ENCODE measurements at places on chromosomes 6 and 20.
A peak's percentile ranks its signal among the peaks of the same experiment; 100 is the strongest.

DNA sequence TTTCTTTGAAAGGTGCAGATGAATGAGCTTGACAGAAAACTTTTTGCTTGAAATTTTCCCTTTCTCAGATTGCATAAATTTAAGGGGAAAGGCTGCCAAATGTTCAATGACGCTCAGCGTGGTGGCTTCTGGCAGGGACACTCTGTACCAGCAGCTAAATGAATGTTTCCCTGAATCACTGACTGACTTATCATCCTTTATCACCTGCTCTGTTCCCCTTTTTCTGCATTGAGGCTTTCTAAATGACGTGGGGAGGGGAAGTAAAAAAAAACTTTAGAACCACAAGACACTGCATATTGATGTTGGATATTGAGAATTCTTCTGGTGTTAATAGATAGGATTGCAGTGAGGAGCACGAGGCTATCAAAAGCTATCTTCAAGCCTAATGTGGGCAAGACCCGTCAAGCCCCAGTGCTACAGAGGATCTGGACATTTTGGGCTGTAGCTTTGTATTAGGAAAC is 46.9 kb upstream of the ENPP5 start:
- DNase-seq, result no peak

GRCh38 chr6:158143700-158144099 is 24.4 kb downstream of the SERAC1 start:
- DNase-seq, result no peak

DNA sequence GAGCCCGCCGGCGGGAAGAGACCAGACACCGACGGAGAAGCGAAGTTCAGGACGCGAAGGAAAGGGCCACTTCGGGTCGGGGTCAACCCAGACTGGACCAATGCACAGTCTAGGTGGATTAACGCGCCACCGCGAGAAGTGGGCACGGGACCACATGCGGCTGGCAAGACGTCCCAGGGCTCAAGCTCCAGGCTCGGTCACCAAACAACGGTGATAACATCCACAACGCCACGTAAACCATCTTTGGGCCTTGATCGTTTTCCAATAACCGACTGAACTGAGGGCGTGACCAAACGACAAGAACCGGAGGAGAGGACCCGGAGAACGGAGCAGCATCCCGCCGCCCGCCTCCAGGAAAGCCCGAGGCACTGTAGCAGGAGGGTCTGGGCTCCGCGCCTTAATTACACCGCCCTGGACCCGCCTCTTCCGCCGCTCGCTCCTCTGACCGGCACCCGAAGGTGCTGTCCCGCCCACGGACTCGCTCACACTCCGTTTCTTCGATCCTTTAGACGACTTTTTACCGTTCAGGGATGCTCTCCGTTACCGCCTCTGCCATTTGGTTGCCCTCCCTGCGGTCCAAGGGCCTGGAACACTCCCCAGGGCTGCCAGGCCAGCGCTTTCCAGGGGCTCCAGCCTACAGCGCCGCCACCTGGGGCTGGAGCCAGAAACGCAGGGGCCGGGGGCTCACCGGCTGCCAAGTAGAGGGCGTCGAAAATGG is 44.1 kb downstream of the DPPA5 start:
- peak; percentile 54 for DNase-seq

DNA sequence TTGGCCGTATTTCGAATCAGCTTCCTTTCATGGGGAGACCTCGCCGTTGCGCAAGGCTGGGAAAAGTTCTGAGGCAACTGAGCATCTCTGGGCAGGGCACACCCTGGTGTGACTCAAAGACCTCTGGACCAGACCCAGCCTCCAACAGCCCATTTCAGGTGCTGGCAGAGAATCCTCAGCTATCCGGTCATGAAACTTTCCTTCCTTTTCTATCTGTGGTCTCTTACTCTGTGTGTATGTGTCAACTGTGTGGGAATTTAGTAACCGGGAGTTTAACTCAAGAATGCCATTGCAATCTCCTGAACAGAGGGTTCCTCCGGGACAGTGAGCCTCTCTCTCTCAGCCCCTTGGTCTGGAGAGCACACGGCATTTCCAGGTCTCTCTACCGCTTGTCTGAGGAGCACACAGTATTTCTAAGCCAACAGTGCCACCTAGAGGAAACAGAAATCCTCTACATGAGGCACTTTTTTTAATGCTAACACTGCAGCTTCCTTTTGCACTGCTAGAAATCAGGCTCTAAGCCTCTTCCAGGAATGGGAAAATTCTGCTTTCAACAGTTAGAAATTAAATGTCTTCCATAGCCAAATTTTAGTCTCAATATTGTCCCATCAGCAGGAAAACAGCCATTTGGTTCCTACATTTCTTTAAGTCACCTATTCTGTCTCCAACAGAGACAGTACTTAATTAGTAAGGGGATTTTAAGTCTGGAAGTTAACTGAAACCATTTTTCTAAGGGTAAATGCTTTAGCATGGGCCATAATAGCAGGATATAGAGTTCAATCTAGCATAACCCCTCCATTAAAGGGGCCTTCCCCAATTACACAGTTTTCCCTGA is 32.7 kb downstream of the PLN start:
- peak; percentile 49 for DNase-seq

DNA sequence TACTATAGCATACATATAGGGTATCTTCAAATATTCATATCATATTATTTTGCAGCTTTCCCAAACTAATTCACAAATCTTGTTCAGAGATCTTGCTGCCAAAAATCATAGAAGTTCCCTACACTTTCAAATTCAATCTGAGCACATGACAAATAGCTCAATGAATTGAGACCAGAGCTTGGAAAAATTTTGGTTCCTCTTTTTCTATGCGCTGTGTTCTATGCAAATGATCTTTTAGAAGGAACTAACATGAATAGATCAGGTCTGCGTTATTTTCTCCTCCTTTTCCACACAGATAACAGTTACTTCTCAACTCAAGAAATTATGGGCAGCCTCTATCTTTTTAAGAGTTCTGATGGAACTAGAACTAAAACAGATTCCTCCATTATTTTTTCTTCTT is 316.3 kb downstream of the ARHGAP18 start:
- no peak for DNase-seq

GRCh38 chr6:27478141-27478705 is 5.3 kb upstream of the ZNF184 start:
- DNase-seq, result no peak

DNA sequence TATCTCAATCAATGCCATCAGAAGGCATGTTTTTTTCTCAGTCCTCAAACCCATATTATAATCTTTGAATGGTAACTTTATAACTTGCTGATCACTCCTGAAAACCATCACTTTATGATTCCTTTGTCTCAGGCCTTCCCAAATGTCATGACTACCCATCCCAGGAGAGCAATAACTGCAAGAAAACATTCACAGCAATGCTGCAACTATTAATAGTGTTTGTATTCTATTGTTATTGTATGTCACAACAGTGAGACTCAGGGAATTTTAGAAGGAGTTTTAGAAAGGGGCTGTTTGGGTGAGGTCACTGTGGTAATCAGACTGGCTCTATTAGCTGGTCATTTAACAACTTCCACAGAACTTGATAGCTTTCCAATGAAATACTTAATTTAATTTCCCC is 301.4 kb upstream of the TBX18 start:
- no peak for DNase-seq

DNA sequence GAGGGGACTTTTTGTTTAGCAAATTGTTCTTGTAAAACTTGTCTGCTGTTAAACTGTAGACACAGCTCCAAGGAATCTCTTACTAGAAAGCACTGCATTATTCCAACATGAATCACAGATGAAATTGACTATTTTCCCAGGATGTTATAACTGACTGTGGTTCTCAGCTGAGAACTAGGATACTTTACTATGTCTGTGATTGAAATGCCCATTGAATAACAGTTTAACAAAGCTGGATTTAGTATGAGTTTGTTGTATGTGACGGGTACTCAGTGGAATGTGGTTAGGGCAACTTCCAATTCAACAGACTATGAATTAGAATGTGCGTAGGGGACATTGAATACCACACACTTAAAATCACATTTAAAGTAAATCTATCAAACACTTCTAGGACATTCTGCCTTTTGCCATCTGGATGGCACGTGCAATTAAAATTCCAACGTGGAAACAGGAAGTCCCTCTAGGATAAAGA is 193.4 kb upstream of the PREP start:
- DNase-seq, result no peak

DNA sequence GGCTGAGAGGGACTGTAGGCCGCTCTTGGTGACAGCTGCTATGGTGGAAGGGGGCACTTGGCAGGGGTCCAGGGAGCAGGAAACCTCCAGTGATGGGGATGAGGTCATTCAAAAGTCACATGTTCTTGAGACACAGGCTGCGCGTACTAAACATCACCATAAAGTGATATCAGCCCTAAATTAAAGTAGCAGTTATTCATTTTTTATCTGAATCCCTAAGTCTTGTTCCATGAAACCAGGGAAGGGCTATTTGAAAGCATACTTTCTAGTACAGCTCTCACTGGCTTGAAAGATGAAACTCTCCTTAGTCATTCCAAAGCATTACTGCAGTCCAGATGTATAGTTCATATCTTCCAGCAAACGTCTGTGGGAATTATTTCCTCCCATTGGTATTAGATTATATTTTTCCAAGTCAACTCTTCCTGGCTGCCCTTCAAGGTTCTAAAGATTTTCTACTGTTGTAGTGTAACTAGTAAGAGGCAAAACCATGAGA is 373.1 kb downstream of the CD109 start:
- DNase-seq, result no peak

- no peak for DNase-seq
Observed at GRCh38 chr6:168648240-168649125, 207.5 kb downstream of the SMOC2 start.

- DNase-seq, result no peak
Observed at GRCh38 chr6:123420512-123420911, 216.2 kb downstream of the TRDN start.

GRCh38 chr20:49501917-49502316 is 19.4 kb upstream of the KCNB1 start:
- DNase-seq, result peak; percentile 85

GRCh38 chr6:92716638-92717037 is 702.7 kb downstream of the EPHA7 start:
- no peak for DNase-seq

DNA sequence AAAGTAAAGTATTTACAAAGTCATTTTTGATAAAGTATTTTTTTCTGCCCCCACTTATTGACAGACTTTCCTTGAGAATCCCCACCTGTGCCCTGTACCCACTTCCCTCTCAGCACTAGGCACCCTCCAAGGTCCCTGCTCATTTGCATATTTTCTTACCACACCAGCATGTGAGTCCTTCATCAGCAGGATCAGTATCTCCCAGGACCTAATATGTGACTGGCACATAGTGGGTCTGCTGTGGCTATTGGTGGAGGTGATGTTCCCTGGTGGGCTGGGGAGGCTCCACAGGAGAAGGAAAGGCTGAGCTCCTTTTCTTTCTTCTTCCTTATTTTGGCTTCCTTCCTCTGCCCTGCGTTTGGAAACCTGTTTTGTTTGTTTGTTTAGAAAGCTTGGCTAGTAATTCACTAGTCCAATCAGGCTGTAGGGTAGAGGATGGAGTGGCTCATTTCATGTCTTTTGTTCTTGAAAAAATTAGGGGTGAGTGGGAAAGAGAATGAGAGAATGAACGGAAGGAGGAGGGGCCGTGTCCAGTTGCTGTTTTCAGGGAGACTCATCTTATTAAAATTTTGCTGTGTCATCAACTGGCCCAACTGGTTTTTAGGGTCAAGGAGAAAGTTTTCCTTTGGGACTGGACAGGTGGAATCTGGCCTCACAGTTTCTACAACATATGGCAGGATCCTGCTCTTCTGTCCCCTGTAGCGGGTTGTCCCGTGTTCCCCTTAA is 2.8 kb upstream of the RNF24 start:
- DNase-seq, result no peak

GRCh38 chr20:38997622-38998021 is 35.5 kb downstream of the DHX35 start:
- DNase-seq, result no peak

- no peak for DNase-seq
Observed at GRCh38 chr6:36546308-36546919, 865 bp downstream of the STK38 start.

GRCh38 chr6:104460738-104461483 is 398.8 kb downstream of the HACE1 start:
- no peak for DNase-seq

DNA sequence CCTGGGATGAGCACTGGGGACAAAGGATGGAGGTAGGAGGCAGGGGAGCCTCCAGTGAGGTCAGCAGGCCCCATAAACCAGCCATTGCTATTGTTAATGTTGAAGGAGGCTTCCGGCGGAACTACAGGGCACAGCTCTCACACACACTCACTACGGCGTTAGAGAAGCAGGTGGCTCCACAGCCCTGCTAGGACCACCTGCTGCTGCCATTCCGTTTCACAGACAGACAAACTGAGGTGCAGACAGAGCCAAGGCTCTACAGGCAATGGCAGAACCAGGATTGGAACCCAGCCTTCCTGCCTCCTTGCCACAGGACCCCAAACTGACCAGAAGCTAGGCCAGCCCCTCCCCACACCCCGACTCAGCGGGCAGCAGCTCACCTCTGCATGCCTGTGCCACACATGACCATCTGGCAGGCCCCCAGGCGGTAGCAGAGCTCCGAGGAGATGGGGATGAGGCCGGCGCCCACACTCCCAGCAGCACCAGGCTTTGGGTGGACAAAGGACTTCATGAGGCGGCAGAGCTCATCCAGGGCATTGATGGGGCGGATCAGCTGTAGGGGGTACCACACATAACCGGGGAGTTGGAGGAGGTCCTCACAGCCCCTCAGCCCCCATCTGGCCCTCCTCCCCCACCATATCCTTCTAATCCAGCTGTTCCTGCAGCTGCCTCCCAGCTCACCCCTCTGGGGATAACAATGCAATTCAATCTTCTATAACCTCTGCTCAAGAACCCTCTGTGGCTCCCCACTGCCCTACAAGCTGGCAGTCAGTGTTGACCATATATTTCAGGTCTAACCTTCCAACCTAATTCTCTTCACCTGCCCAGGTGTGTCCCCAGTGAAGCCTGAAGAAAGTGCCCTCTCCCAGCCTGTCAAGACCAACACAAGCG is 198.5 kb downstream of the PREX1 start:
- DNase-seq, result no peak

DNA sequence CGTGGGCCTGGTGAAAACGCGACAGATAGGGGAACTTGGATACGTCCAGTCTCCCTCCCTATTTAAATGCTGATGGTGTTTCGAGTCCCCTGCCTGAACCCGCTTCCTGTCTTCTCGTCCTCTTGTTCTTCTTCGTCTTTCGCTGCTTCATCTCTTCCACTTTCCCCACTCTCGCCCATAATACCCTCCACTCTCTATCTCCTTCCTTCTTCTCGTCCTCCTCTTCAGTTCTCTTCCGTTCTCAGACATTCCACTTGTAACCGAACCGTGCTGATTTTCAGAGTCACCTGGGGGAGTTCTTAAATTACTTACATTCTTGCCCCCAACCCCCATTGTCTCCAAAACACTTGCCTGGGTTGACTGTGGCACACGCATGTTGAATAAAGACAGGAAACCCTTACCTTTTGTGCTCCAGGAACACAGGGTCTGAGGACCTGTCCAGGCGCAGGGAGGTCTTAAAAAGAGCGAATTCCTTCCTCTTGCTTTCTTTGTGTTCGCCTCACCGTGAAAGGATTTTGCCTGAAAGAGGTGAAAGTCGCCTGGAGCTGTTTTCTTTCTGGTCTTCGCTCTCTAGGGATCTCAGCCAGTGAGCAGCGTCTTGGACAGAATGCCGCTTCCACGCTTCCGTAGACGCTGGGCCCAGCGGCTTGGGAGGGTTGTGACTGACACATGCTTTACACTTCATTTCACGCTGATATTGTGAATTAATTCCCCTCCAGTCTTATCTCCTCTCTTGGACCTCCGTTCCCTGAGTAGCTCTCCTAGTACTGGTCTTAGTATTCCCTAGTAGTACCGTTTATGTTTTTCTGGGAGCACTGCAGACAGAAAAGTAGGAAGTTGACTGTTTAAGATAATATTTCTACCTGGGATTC is 184.0 kb downstream of the GPX5 start:
- no peak for DNase-seq

GRCh38 chr6:15350386-15351083 is 104.7 kb downstream of the JARID2 start:
- no peak for DNase-seq
